ENCODE measurements at places on chromosomes 3 and 15.

GRCh38 chr15:61989667-61990066, 70.6 kb downstream of the VPS13C start:
- DNase-seq, result no peak

- no peak for DNase-seq
These were observed 24.6 kb upstream of the DMXL2 start for GRCh38 chr15:51647128-51647562.

GRCh38 chr3:57980416-57980815, 27.8 kb upstream of the FLNB start:
- DNase-seq, result no peak

DNA sequence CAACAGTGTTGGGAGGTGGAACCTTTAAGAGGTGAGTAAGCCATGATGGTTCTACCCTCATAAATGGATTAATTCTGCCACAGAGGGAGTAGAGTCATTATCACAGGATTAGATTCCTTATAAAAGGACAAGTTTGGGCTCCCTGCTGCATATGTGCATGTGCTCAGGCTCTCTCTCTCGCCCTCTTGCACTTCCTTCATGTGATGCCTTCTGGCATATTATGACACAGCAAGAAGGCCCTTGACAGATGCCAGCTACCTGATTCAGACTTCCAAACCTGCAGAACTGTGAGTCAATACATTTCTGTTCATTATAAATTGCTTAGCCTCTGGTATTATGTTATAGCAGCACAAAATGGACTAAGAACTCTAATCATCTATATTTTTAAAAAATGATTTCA, 205.3 kb downstream of the CTNNB1 start:
- DNase-seq, result no peak

GRCh38 chr3:189108735-189109134, 63.0 kb upstream of the TPRG1 start:
- no peak for DNase-seq

- DNase-seq, result peak; percentile 59
These were observed 34.3 kb downstream of the SEC22C start for GRCh38 chr3:42547401-42547945.

DNA sequence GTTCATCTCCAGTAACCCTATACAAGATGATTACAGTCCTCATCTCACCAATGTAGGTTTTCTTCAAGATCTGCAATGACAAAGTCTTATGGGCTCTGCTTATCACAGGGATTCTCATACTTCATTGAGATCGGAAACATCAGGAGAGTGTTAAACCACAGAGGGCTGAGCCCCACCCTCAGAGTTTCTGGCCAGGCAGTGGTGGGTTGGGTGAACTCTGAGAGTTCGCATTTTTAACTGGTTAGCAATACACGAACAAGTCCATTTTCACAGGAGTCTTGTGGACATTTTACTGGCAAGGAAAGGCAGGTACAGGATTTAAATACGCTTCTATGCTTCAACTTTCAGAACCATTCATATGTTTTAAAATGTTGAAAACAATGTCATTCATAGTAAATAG, 366.7 kb upstream of the ROBO2 start:
- no peak for DNase-seq

DNA sequence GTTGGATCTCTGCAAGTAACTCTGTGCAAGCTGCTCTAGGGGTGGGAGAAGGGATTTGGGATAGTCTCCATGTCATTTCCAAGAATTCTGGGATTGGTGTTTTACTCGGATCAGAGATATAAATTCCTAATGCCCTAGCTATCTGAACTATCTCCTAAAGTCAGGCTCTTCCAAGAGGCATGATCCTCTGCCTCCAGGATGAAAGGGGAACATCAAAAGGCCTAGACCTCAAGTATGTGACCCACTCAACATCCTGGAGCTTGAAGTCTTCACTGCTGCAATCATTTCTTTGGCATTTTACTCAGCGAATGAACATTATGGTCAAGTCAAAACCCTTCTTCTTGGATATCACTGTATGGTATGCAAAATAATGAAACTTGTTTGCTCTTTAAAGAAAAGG, 104.5 kb downstream of the CEMIP start:
- no peak for DNase-seq

DNA sequence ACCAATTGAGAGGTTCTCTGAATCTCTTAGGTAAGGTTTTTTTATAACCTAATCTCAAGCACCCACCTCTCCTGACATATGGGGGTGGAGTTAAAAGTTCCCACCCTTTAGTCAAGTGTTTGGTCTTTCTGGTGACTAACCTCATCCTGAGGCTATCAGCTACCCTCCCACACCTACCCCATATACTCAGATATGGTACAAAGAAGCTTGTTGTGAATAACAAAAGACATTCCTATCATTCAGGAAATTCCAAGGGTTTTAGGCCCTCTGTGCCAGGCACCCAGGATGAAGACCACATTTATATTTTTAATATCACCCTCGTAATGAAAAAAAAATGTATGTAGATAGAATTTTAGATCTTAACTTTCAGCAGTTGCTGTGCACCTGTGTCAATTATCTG, 9.0 kb downstream of the CHMP2B start:
- DNase-seq, result no peak

DNA sequence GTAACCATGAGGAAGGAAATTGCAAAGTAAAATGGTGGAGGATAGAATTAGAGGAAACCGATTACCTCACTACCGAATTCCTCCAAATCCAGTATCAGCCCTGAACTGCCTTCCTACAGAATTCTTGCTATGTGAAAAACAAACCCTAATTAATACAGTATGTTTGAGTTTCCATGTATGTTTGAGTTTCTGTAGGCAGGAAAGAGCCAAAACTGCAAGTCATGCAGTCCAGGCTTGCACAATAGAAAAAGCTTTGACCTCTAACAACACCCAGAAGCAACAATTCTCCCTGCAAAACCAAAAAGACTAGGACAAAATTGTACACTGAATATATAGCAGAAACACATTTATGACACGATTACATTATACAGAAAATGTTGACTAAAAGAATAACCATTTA, 614.8 kb downstream of the DIPK2A start:
- no peak for DNase-seq

DNA sequence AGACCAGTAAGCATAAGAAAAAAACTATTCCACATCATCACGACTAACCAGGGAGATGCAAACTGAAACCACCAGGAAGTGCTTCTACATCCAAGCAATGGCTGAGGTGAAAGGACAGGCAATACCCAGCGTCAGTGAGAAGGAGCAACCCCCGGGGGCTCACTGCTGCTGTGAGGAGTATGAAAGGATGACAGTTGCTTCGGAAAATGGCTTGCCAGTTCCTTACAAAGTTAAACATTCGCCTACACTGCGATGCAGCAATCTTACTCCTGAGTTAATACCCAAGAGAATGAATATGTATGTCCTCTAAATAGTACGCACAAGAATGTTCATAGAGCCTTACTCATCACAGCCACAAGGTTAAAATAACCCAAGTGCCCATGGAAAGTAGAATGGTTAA, 13.3 kb upstream of the PLXNA1 start:
- no peak for DNase-seq

DNA sequence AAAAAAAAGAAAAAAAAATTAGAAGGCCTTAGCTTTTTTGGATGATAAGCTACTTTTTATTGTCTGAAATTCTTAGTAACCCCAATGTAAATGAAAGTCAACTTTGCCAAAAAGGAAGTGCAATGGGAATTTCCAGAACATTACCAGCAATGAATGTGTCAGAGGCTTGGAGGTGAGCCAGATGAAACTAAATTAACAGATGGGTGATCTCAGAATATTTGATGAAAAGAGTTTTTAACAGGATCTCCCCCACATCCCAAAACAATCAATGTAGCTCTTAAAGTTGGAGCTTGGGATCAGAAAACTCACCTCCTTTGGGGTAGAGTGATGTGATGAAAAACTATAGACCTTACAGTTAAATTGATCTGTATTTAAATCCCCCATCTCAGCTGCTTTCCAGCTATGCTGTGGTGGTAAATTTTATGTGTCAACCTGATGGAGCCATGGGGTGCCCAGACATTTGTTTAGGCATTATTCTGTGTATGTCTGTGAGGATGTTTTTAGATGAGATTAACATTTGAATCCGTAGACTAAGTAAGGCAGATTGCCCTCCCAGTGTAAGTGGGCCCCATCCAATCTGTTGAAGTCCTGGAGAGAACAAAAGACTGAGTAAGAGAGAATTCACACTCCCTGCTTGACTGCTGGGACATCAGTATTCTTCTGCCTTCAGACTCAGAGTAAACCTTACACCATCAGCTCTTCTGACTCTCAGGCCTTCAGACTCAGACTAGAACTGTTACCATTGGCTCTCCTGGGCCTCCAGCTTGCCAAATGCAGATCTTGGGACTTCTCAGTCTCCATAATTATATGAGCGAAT, 84.3 kb upstream of the TNFSF10 start:
- no peak for DNase-seq

- no peak for DNase-seq
These were observed 3.4 kb downstream of the LINGO1 start for GRCh38 chr15:77629070-77630030.

DNA sequence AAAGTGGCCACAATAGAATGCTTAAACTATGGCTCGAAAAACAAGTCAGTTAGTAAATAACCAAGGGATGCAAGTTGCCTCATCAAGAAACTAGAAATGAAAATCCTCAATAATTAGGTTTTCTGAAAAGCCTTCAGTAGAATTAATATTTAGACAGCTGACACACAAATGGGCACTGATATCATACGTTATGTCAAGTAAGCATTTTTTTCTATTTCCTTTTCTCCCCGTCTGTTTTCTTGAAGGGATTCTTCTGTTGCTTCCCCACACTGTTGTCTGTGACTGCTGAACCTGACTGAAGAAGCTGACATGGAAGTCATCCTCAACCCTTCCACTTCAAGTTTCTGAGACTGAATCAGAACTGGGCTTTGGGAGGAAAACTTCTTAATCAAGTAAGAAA, 151.8 kb upstream of the CADM2 start:
- DNase-seq, result no peak

GRCh38 chr15:101521069-101521468, 31.6 kb upstream of the PCSK6 start:
- DNase-seq, result no peak

- no peak for DNase-seq
These were observed 130.1 kb downstream of the IGF1R start for GRCh38 chr15:98778263-98778959.

GRCh38 chr3:183378008-183378407, 50.4 kb downstream of the MCF2L2 start:
- DNase-seq, result no peak

DNA sequence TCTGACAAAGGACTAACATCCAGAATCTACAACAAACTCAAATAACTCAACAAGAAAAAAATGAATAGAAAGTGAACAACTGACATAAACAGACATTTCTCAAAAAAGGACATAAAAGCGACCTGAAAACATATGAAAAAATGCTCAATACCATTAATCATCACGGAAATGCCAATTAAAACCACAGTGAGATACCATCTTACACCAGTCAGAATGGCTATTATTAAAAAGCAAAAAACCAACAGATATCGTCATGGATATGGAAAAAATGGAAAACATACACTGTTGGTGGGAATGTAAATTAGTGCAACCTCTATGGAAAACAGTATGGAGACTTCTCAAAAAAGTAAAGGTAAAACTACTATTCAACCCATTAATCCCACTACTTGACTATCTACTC, 53.3 kb downstream of the ZNF385D start:
- DNase-seq, result no peak

- no peak for DNase-seq
These were observed 76.6 kb upstream of the RNF7 start for GRCh38 chr3:141661229-141662196.

- DNase-seq, result no peak
These were observed 57.8 kb upstream of the ACTC1 start for GRCh38 chr15:34853001-34853758.

- no peak for DNase-seq
These were observed 243.5 kb downstream of the NFKBIZ start for GRCh38 chr3:102092617-102093466.

GRCh38 chr3:130725746-130726145, 20.9 kb downstream of the PIK3R4 start:
- DNase-seq, result no peak

GRCh38 chr3:194056731-194057415, 79.1 kb upstream of the HES1 start:
- DNase-seq, result no peak

GRCh38 chr3:106276755-106277612, 408.2 kb upstream of the CBLB start:
- DNase-seq, result no peak

- no peak for DNase-seq
These were observed 73.0 kb upstream of the ADPGK start for GRCh38 chr15:72856549-72857040.

DNA sequence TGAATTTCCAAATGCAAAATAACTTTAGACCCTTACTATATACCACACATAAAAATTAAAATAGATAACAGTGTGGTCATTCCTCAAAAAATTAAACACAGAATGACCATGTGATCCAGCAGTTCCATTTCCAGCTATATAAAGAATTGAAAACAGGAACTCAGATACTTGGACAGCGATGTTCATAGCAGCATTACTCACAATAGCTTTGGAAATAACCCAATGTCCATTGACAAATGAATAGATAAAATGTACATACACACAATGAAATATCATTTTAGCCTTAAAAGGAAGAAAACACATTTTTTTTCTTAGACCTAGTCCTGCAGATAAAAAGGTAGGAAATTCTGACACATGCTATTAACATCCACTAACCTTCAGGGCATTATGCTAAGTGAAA, 26.7 kb downstream of the RAD51 start:
- DNase-seq, result no peak

GRCh38 chr3:112303764-112304325, 9.8 kb upstream of the SLC9C1 start:
- DNase-seq, result no peak

DNA sequence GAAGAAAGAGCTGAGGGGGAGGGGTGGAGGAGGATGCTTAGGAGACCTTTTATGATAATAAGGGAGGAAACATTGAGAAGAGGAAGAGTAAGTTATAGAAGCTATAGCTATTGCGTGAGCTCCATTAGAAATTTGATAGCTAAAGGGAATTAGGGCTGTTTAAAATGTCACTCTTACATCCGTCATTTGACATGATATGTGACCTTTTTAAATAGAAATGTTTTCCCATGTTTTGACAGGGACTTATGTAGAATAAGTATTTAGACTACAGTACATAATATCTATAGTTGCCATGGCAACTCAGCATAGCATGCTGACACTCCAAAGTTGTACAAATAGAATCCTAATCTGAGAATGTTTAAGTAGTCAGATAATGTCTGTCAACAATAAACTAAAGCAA, 19.2 kb downstream of the RAD51 start:
- DNase-seq, result no peak
